ENCODE measurements at places on chromosomes 16 and 17.
A peak's percentile ranks its signal among the peaks of the same experiment; 100 is the strongest.

DNA sequence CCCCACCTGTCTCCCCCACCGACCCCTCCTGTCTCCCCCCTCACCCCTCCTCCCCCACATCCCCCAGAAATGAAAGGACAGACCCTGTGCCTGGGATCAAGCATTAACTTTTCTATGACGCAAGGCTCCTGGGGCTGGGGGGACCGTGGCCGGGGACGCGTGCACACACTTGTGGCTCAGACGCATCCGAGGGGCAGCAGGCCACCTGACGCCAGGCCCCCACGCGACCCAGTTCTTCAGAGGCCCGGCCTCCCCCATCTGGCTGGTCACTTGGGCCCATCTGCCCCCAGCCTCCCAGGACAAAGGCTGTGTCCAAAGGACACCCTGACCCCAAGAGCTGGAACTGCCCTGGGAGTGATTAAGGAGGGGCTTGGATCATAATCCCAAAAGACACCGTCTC is 14.0 kb upstream of the PVALEF start:
- no peak for DNase-seq

DNA sequence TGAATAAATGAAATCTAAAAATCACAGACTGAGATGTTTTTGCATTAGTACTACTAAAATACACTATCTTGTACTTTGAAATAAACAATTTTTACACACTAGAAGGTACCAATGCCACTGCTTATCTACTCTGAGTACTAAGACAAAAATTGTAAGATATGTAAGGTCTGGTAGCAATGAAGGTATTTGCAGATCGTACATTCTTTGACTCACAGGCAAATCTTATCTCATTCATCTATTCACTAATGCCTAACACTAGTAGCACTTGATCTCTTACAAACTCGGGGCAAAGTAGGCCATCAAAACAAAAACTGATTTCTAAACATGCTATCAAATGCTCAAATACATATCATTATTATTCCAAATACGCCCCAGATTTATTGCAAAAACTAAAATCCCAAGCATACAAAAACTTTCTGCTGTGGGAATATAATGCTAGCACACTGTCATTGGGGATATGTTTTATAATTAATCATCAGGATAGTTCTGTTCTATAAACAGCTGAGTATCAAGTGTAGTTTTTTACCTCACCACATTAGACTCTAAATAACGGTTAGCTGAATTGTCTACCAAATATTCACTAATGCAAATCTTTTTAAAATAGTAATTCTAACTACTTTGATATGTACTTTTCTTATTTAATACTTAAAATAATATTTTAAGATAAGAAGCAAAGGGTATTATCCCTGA is 68.0 kb downstream of the MED13 start:
- DNase-seq = no peak

- DNase-seq = no peak
Observed at GRCh38 chr16:75246504-75247205, 4.8 kb downstream of the BCAR1 start.

- no peak for DNase-seq
Observed at GRCh38 chr17:80028030-80028429, 7.6 kb downstream of the TBC1D16 start.

DNA sequence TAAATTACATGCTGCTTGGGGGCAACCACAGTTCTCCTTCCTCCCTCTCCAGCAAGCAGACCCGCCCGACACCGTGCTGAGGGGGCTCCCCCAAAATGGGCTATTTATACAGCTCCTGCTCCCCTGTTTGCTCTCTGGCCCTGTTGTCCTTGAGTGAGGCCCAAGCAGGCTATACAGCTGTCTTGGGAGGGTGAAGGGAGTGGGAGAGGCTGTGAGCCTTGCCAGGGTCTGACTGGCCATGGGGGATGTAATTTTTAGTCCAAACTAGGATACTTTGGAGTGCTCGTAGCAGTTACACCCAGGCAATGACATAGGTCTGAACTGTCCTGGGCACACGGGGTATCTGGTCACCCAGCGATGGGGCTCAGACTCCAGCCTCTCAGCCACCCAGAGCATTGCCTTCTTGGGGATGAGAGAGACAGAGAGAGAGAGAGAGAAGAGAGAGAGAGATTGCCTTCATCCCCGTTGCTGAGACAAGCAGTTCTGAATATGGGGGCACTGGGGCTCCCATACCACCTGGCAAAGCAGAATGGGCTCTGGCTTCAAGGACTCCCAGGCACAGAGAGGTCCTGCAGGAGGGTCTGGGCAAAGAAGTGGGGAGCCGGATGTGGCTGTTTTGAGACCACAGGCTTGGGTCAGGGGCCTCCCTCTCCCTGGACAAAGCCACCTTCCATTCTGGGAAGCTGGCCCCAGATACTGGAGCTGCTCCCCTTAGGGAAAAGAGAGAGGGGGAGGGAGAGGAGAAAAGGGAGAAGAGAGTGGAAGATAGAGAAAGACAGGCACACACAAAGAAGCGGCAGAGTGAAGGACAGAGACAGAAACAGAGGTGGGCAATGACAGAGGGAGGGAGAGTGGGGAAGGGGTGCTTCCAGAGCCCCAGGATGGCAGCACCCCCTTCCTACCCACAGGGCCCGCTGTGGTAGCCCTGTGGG is 10.7 kb upstream of the TMEM92 start:
- DNase-seq = peak; percentile 86

DNA sequence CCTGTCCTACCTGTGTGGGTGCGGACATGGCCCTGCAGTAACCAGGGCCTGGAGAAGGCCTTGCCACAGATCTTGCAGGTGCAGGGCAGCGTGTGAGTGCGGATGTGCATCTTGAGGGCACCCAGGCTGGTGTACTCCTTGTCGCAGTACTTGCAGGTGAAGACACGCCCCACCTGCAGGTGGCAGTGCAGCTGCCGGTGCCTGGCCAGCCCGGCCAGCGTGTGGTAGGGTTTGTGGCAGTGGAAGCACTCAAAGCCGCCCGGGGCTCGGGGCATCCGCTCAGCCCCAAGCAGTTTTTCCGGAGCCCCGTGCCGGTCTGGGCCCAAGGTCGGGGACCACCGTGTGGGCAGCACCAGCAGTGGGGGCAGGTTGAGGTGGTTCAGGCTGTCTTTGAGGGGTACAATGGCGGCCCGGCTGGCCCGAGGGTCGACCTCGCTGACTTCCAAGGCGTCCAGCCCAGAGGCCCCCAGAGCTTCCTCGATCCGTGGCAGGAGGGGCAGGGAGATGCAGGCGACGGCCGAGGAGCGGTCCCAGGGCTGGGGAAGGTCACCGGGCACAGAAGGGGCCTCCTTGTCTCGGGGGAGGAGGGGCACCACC is 5.1 kb downstream of the SNAI3 start:
- no peak for DNase-seq

DNA sequence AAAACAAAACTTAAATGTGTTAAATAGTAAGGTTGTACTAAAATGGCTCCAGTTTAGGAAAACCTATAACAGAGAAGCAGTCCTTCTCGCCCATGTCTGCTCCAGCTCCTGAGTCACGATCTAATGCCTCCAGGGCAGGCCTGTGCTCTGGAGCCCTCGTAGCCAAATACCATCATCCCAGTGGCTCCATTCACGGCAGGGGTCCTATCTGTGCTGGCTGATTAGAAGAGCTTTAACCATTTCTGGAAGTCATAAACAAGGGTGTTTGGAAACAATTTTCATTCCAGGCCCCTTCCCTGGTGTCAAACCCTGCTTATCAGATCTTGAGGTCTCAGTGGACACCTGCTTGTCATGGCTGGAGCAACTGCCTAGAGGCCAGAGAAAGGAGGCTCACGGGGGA is 336.9 kb downstream of the SOX9 start:
- DNase-seq = no peak

GRCh38 chr17:61130330-61130729 is 269.3 kb upstream of the TBX2 start:
- no peak for DNase-seq

- DNase-seq = no peak
Observed at GRCh38 chr16:51532551-51532950, 381.5 kb upstream of the SALL1 start.

DNA sequence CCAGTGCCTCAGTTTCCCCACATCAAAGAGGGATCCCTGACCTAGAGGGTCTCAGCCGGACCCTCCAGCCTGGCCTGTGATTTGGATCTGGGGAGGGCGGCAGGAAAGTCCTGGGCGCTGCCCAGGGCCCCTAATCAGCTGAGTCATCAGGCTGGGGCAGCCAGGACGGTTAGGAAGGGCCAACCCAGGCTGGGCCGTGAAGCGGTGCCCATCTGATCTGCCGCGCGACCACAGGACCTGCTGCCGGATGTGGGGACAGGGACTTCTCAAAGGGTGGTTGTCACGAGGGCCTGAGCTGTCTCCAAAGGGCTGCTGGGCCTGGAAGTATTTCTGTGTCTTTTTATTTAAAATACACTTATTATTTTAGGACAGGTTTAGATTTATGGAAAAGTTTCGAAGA is 4.4 kb downstream of the TPSAB1 start:
- DNase-seq = no peak

DNA sequence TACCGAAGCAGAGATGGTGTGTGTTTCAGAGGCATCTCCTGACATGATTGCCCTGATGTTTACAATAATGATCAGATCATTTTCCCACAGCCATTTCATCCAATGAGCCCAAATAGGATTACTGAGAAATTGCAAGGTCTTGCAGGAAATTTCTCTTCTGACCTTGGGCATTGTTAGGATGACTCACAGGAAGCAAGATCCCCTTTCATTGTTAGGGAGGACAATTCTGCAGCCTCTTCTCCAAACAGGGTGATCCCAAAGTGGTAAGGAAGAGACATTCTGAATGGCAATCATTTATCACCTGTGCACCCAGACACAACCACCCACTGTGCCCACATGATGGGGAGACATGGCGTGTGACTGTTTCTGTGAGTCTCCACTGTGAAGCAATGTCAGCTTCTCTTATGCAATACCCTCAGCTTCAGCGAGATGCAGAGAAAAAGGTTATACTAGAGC is 306.7 kb upstream of the XYLT1 start:
- DNase-seq = no peak

- DNase-seq = no peak
Observed at GRCh38 chr17:64117981-64118979, 11.7 kb downstream of the ERN1 start.

GRCh38 chr17:34451313-34451712 is 88.3 kb upstream of the CCL1 start:
- DNase-seq = no peak

DNA sequence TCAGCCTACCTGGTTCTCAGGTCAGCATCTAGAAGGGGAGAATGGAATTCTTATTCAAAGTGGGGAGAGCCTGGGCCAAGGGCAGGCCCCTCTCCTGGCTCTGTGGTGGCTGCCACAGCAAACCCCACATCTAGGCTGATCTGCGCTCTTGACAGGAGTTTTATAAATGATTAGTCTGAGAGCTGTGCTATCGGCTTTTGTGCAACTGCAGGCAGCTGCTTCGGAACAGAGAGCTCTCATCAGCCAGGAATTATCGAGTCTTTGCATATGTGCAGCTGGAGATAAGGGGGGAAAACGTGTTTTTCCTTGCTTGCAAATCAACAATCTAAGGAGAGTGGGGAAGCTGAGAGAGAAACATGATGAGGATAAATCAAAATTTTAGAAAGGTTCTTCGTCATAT is 91.7 kb downstream of the HS3ST3A1 start:
- no peak for DNase-seq

GRCh38 chr17:80913928-80914821 is 77.5 kb upstream of the CHMP6 start:
- DNase-seq = no peak

- DNase-seq = no peak
Observed at GRCh38 chr16:78884204-78884603, 716.3 kb downstream of the MAF start.

DNA sequence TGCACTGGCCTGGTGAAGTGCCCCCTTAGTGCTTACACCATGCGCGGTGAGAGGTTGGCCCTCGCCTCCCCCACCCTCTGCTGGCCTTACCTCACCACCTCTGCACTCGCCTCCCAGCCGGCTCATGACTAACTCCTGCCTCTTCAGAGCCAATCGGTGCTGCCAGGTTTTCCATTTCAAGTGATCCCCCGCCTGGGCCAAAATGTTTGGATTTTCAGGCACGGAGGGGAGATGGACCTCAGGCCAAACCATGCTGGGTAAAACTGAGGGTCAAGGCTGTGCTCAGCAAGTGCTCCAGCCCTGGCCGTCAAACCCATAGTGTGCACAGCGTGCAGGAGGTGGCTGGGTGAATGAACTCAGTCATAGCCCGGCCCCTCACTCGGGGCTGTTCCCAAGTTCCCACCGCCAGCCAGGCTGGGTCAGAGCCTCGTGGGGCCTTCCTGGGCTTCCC is 175.4 kb downstream of the SEC14L1 start:
- no peak for DNase-seq

DNA sequence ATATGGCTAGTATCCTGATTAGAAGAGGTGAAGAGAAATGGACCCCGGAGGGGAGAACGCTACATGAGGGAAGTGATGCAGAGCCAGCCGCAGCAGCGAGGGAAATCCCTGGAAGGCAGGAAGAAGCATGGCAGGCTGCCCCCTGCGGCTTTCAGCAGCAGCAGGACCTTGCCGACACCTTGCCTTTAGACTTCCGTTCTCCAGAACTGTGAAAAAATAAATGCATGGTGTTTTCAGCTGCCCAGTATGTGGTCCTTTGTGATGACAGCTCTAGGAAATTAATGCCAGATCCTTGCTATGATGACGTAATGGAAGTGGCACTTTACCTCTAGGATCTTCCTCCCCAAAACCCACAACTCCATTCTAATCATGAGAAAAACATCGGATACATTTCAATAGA is 9.7 kb upstream of the ZFP1 start:
- DNase-seq = no peak

GRCh38 chr16:12429756-12430155 is 373.9 kb downstream of the CPPED1 start:
- no peak for DNase-seq

GRCh38 chr17:83131401-83132011 is 52.1 kb downstream of the METRNL start:
- DNase-seq = no peak

DNA sequence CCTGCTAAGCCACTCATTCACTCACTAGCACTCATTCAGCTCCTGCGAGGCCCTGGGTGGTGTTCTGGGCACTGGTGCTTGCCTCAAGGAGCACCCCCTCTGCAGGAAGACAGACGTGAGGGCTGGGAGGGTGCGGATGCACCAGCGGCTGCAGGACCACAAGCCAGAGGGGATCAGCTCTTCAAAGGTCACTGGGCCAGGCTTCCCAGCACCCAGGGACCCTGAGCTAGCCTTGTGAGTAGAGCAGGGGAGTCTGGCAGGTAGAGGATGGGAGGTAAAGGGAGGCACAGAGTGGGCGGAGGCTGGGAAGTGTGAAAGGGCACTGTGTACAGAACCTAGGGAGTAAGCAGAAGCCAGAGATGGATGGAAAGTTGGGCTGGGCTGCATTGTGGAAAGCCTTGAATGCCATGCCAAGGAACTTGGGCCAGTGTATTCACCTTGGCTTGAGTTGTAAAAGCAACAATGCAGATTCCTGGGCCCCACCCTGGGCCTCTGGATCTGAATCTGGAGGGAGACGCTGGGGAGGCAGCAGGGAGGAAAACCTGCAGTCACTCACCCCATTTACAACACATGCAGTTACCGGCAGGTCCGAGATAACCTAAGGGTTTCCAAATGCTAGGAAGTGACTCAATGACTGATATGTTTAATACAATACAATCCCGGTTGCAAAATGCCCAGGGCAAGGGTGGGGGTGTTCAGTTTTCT is 1.7 kb downstream of the IL4R start:
- no peak for DNase-seq

Data from vagina (tissue), 2 donors.